Activated CD4-positive, alpha-beta memory T cell treated with anti-CD3 and anti-CD28 coated beads for 36 hours (primary cell): ENCODE measurements at places on chromosomes 1 and 21. TPM values are rescaled to one million over a fixed set of nuclear protein-coding genes. Genes with fewer than 3 reads are reported as not detected.

Gene RPTN
- total RNA-seq, result not detected

Gene TMEM240
- total RNA-seq, result not detected

DNA sequence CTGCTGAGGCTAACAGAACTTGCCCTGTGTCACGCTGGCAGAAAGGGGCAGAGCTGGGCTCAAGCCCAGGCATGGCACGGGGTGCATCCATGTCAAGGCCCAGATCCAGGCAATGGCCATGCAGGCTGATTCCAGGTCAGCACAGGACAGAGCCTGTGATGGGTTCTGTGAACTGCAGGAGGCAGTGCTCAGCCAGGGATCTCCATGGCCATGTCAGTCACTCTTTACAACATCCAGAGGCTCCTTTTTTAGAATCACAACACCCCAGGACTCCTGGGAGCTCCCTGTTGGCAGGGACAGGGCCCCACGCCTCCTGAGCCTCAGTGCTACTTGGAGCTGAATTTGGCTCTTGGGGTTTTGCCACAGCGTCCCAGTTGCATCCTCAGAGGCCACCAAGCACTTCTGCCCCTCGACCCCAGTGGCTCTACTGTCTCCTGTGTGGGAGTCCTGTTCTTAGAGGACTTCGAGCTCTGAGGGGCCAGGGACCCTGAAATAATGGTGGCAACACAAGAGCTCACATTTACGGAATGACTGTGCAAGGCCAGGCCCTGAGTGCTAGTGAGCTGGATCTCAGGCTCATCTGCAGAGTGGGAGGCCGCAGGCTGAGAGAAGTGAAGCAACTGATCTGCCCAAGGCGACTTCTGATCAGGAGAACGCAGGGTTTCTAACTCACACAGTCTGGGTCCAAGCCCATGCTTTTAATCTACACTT, 211.5 kb downstream of the TRABD2B start:
- H3K4me1 ChIP-seq, result no peaks in the 10 kb centered on the region

Gene PAQR6
- total RNA-seq, result 4.0 TPM

DNA sequence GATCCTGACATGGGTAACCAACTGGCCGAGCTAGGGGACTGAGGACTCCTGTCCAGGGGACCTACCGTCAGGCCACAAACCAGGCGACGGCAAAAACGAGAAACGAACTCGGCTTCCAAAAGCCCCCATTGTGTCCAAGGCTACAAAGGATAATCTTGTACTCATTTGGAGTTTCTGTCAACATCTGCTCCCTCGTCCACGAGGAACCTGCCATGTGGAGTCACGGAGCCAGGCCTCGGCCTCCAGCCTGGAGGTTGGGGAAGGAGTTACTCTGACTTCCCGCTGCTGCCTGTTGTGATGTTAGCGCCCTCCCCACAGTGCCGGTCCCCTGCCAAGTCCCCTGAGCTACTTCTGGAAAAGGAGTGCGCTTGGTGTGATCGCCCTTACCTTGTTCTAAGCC, 7.3 kb downstream of the KRTAP10-1 start:
- H3K4me3 ChIP-seq, result no peak overlapping the region
- H3K27me3 ChIP-seq, result no peaks in the 10 kb centered on the region
- H3K36me3 ChIP-seq, result no peaks in the 10 kb centered on the region
- H3K27ac ChIP-seq, result no peak overlapping the region
- DNase-seq, result no peak
- no peaks in the 10 kb centered on the region for H3K4me1 ChIP-seq

DNA sequence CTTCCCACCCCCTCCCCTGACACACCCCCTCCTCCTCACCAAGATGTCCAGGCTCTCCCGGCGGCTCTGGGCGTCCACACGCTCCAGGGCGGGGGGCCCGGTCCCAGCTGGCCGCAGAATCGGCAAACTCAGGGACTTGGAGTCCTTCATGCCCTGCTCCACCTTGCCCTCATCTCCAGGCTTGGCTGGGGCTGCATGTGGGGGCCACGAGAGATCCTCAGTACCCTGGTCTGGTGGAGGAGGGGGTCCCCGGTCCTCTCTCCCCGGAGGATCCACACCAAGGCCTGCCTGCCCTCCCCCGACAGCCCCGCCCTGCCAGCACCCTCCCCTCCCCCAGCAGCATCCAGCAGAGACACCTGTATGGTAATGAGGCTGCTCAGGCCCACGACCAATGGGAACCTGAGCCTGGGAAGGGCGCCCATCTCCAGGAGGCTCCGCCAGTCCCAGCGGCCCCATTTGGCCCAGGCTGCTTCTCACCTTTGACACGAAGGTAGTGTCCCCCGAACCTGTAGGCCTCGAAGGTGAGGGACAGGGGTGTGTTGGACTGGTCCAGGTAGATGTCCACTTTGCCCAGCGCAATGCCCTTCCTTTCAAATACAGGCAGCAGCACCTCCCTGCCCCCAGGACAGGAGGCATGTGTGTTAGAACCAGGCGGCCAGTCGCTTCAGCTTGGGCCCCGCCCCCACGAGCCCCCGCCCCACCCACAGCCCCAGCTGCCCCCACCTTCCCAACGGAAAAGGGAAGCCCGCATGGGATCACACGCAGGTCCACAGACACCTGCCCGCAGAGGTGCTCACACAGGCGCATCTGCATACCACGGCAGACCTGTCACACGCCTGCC, 8.2 kb upstream of the TNFRSF25 start:
- H3K27ac ChIP-seq, result no peak overlapping the region
- no peak overlapping the region for H3K4me3 ChIP-seq
- H3K27me3 ChIP-seq, result no peaks in the 10 kb centered on the region
- no peaks in the 10 kb centered on the region for H3K36me3 ChIP-seq
- peaks cover 6% of the 10 kb centered on the region for H3K4me1 ChIP-seq

DNA sequence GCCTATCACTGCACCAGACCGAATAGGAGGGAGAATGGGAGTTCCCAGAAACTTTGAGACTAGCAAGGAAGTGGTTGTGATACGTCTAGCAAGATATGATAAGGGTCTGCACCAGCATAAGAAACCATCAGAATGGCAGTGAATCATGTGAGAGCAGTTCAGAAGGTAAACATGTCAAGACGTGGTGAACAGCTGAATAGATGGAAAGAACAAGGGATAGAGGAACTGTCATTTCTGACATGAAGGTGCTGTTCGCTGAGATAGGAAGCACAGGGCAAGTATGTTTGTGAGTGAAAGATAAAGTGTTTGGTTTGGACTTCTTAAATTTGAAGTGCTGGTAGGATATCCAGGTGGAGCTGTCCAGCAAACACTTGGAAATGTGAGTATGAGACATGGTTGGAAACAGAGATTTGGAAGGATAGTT, 1.1 kb upstream of the AGO1 start:
- H3K27ac ChIP-seq, result no peak overlapping the region
- H3K4me3 ChIP-seq, result no peak overlapping the region
- H3K36me3 ChIP-seq, result no peaks in the 10 kb centered on the region
- no peaks in the 10 kb centered on the region for H3K27me3 ChIP-seq
- peaks cover 38% of the 10 kb centered on the region for H3K4me1 ChIP-seq

- peak overlapping the region; percentile 79 for H3K4me3 ChIP-seq
- DNase-seq, result no peak
- H3K36me3 ChIP-seq, result no peaks in the 10 kb centered on the region
- H3K27me3 ChIP-seq, result peaks cover 3% of the 10 kb centered on the region
- peaks cover 31% of the 10 kb centered on the region for H3K4me1 ChIP-seq
Observed at GRCh38 chr1:207884266-207885029, 26.5 kb downstream of the CD34 start.

GRCh38 chr1:235883261-235883927, 16.7 kb upstream of the LYST start:
- no peaks in the 10 kb centered on the region for H3K27me3 ChIP-seq
- peak; percentile 49 for DNase-seq
- H3K36me3 ChIP-seq, result no peaks in the 10 kb centered on the region
- H3K4me3 ChIP-seq, result peak overlapping the region; percentile 17
- H3K27ac ChIP-seq, result peak overlapping the region; percentile 1
- H3K4me1 ChIP-seq, result peaks cover 46% of the 10 kb centered on the region

DNA sequence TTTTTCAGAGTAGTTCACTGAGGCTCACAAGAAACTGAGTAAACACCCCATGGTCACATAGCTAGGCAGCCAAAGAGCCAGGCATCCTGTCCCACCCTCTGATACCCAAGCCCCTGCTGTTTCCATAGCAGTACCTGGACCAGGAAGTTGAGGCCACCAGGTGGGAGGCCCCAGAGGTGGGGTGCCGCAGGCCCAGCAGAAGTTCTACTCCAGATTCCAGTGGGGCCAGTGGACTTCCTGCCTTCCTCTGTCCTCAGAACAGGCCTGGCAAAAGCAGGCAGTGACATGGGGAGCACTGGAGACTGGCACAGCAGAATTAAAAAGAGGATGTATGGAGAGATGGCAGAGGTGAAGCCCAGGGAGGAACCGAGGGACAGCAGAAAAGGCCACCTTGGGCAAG, 19.0 kb downstream of the FOXO6 start:
- no peak overlapping the region for H3K27ac ChIP-seq
- no peaks in the 10 kb centered on the region for H3K36me3 ChIP-seq
- no peak for DNase-seq
- peaks cover 53% of the 10 kb centered on the region for H3K27me3 ChIP-seq
- H3K4me1 ChIP-seq, result peaks cover 9% of the 10 kb centered on the region

- no peak overlapping the region for H3K27ac ChIP-seq
- H3K4me3 ChIP-seq, result no peak overlapping the region
Observed at GRCh38 chr1:70745199-70745598, 302.4 kb downstream of the PTGER3 start.

DNA sequence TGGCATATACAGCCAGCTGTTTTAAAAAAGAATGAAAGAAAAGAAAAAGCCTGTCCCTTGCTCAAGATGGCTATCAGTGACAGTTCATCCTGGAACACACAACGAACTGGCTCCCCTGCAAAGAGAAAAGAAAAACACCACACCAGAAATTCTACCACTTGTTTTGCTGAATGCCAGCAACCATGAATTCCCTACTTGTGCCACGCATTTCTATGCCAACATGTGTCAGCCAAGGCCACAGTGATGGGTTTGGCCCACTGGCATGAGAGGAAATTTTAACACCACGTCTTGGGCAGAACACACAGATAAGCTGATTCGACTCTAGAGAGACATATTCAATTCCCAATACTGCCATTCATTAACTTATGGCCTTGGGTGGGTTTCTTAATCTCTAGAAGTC, 64.0 kb downstream of the CAPZB start:
- DNase-seq, result no peak
- H3K27ac ChIP-seq, result peak overlapping the region; percentile 64
- no peak overlapping the region for H3K4me3 ChIP-seq
- H3K36me3 ChIP-seq, result peaks cover 25% of the 10 kb centered on the region
- peaks cover 73% of the 10 kb centered on the region for H3K4me1 ChIP-seq

Gene ZNF362
- total RNA-seq, result 12.9 TPM

Gene PRDX1
- total RNA-seq, result 481 TPM

DNA sequence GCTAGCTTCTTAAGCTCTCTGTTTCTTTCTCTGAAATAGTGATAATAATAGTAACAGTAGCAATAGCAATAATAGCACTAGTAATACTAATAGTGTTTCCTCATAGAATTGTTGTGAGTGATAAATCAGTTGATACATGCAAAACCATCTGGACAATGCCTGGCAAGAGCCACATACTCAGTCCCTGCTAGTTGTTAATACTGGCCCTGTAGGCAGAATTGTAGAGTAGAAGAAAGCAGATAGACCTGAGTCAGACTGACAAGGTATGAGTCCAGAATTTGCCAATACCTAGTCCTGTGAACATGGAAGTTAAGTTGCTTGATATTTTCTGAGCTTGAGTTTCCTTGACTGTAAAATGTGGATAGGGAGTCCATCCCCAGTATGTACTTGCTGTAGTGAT, 171.9 kb downstream of the C1orf21 start:
- no peaks in the 10 kb centered on the region for H3K36me3 ChIP-seq
- no peak for DNase-seq
- H3K4me1 ChIP-seq, result no peaks in the 10 kb centered on the region
- H3K27ac ChIP-seq, result no peak overlapping the region
- H3K4me3 ChIP-seq, result no peak overlapping the region

DNA sequence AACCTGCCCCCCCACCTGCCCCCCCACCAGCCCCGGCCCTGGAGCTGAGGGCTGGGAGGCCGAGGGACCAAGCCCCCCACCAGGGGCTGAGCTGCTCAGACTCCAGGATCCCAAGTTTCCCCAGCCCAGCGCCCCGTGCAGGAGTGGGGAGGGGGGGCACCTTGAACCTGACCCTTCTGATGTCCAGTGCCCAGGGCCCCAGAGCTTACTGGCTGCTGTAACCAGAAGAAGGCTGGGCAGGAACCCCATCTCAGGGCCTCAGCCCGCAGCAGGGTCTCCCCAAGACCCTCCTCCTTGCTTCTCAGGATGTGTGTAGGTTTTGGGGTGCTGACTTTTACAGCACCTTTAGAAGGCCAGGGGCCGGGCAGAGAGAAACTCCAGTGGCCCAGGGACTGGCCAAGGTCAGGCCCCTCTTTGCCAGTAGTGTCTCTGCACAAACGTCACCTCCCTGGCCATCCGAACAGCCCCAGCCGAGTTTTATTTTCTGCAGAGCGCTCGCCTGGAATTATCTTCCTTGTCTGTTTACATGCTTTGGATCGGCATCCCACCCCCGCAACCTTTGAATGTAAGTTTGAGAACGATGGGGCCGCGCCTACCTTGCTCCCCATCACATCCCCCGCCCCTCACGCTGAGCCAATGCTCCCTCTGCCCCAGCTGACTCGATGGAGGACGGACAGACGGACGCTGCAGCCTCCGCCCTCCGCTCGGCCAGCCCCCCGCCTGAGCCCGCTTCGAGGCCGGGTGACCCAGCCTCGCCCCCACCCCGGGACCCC, 70.1 kb upstream of the CASZ1 start:
- peak; percentile 49 for DNase-seq
- H3K27me3 ChIP-seq, result peaks cover 62% of the 10 kb centered on the region
- H3K4me1 ChIP-seq, result peaks cover 10% of the 10 kb centered on the region
- H3K27ac ChIP-seq, result no peak overlapping the region
- peak overlapping the region; percentile 25 for H3K4me3 ChIP-seq

Gene SH2D1B
- total RNA-seq, result not detected

GRCh38 chr21:32064281-32064910, 191.6 kb downstream of the HUNK start:
- no peaks in the 10 kb centered on the region for H3K36me3 ChIP-seq
- no peak for DNase-seq
- H3K27me3 ChIP-seq, result peaks cover 4% of the 10 kb centered on the region

DNA sequence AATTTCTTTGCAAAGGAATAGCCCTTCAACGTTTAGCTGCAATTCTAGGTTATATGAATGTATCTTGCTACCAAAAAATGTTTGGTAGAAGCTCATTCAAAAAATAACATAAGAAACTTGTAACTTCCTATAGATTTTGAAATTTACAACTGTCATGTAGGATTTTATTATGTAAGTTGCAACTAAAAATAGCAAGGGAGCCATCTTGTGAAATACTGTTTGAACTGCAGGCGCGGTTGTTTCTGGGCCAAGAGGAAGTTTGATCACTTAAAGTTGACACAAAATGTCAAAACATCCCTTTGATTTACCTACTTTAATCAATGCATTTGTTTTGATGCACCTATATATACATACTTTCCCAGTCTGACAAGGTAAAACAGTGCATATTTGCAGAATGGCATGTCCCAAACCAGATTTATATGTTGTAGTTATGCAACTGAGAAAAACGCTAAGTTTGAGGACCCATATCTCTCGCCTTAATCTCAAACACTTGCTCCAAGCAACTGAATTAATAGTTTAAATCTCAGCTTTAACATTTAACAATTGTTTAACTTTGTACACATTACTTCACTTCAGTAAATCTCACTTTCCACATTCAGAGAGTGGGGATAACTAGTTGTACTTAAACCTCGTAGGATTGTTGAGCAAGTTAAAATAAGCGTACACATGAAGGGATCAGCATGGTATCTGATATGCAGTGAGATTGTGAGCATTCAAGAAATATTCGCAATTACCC, 63.9 kb downstream of the KCNK2 start:
- no peaks in the 10 kb centered on the region for H3K4me1 ChIP-seq
- H3K4me3 ChIP-seq, result no peak overlapping the region
- DNase-seq, result peak; percentile 10
- H3K27me3 ChIP-seq, result no peaks in the 10 kb centered on the region
